Bone marrow (tissue), 2 donors: ENCODE measurements at places on chromosomes 6 and 20.

DNA sequence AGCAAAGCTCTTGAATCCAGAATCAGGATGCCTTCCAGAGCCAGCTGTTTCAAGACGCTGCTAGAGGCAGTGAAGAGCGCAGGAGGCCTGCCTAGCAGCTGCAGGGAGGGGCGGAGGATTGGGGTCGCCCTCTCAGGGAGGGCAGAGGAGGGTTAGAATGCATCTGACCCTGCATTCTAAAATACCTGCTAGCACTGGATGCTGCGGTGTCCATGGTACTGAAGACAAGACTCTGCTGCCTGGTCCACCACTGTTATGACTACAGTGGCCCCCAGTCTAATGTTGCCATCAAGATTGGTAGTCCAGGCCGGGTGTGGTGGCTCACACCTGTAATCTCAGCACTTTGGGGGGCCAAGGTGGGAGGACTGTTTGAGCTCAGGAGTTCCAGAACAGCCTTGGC, 193.7 kb upstream of the PROKR2 start:
- no peak for DNase-seq

DNA sequence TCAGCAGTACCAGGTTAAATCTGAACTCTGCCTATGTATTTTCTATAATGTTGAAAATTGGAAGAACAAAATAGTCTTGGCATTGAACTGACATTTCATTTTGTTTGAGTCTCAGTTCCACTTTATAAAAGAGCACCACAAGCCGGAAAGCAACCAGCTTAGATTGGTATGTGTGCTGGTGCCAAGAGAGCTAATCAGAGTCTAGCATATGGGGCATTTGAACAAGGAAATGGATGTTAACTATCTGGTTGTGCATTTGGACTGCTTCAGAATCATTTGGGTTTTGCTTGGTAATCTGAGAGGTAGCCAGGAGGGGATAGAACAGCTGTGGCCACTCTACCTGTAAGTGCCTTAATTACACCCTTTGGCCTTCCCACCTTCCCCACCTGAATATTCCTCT, 184.8 kb downstream of the GRIK2 start:
- no peak for DNase-seq

DNA sequence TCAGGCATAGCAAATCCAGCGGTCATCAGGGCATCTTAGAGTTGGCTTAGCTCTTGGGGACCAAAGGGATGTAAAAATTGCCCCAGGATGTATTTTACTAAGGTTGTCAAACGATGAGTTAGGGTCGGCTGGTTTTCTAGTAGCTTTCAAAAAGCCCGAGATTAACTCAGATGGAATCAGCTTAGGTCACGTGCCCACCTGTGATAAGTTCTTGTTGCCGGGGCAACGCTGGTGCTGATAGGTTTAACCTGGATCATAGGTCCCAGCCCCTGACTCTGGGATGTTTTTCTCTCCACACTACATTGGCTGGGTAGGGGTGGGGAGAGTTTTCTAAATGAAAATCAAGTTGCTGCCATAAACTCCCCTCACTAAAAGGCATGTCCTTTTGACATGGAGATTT, 257.3 kb upstream of the SULF2 start:
- DNase-seq, result no peak

DNA sequence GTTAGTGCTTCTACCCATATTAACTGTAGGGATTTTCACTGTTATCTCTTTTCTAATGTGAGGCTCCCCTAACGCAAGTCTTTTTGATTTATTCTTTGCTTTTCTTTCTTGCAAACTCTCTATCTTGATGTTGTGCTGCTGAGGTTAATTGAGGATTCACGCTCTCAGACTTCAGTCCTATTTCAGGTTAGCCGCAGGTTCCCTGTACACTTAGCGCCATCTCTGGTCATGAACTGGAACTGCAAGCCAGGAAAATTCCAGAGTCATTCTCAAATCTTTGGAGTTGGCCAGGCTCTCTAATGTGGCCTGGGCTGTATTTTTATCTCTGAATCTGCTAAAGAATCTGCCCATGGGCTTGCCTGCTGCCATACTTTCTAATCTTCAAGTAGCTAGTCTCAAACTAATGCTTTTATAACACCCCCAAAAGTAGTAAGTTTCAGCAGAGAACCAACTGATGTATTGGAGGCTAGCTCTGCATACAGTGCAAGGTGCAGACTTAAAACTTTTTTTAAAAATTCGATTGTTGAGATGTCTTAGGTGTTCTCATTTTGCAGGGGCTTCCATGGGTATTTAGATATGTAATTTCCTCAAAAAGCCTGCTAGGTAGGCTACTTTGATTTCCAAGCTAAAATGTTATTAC, 91.1 kb upstream of the OPRM1 start:
- no peak for DNase-seq

GRCh38 chr6:6656287-6656686, 67.8 kb downstream of the LY86 start:
- no peak for DNase-seq

DNA sequence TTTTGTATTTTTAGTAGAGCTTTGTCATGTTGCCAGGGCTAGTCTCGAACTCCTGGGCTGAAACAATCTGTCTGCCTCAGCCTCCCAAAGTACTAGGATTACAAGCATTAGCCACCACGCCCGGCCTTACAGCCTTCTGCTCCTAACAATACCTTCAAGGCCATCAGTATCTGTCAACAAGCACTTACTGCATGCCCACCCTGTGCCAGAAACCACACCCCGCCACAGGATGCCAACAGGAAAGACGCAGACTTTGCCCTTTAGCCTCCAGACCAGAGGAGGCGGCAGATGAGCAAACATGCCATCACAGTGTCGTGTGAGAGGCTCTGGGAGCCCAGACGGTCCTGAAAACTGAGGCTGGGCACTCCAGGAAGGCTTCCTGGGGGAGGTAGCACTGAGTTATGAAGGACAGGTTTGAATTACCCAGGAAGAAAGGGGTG, 34.7 kb upstream of the TGM3 start:
- DNase-seq, result no peak

GRCh38 chr6:18260448-18261106, 3.8 kb downstream of the DEK start:
- DNase-seq, result no peak

DNA sequence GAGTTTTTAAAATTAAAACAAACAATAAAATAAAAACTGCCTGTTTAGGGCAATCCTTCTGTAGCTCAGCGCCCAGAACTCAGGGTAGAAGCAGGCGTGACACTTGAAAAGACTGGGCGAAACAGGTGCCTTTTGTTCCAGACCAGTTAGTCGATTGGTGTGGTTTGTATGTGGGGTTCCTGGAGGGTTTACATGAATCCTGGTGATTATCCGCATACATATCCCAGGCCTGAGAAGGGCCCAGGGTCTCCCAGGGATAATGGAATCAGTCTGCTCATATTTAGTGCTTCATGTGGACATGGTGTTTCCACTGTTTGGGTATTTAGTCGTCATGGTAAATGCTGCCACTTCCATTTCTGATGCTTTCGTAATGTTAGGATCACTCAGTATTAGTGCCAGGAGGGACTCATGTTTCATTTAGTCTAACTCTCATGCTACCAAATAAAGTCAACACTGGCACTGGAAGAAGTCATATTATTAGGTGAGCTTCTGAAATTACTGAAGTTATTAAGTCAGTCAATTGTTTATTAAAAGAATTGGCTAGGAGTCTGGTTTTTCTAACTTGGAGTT, 116.5 kb downstream of the SAMD5 start:
- no peak for DNase-seq

- no peak for DNase-seq
Observed at GRCh38 chr6:3287308-3287707, 28.6 kb downstream of the PSMG4 start.

- DNase-seq, result no peak
Observed at GRCh38 chr6:148044261-148044751, 298.3 kb upstream of the SASH1 start.

DNA sequence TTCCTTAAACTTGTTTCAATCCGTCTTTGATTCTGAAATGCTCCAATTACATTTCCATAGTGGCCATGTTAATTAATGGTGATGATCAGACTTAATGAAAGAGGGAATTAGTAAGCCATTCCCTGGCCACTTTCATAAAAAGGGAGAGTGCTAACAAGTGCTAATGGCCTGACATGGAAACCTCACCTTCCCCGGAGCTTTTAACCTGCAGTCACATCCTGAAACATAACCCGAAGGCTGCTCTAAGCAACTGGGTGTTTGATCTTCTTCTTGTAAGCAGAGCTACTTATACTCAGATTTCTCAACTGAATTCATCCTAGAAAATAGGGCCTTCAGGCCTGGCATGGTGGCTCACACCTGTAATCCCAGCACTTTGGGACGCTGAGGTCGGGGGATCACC, 67.1 kb upstream of the ZMYND8 start:
- DNase-seq, result no peak

GRCh38 chr20:1900321-1900801, 5.2 kb downstream of the SIRPA start:
- DNase-seq, result peak; percentile 3

DNA sequence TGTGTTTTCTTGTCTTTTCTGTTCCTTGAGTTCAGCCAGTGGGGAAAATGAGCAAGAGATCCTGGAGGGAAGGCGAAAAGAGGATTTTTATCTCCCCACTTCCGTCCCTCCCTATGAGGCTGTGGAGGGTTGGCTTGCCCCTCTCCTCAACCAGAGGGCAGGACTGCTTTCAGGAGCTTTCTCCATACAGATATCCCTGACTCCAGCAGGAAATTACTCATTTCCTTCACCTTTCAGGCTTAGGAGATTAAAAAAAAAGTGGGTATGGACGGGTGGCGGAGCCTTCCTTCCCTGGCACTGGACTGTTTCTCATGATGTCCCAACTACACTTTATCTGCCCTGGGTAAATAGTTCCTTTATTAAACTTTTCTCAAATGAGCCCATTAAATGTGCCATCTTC, 241.2 kb downstream of the FRK start:
- no peak for DNase-seq

DNA sequence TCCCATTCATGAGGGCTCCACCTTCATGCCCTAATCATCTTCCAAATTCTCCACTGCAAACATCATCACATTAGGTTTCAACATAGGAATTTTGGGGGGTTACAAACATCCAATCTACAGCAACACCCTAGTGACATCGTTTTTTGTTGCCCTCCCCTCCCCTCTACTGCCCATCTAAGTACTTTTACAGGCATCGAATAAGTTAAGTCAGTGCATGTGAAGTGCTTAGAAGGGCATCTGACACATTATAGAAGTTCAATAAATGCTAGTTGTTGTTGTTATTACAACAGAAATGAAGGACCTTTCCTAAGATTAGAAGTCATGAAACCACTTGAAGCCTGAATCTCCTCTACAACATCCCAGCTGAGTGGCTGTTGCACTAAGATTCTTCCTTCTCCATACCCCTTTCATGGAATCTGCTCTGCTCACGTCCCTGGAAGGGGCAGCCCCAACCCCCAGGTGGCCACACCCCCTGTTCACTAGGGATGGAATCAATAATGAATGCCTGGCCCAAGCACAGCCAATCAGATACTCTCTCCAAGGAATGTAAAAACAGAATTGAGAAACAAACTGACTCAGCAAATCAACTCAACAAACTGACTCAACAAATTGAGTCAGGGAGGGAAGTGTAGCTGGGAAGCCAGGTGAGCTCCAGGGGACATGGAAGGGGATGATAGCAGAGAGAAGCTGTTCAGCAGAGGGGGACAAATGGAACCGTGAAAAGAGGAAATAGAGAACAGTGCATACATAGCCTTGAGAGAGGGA, 3.9 kb upstream of the LRP11 start:
- DNase-seq, result no peak

DNA sequence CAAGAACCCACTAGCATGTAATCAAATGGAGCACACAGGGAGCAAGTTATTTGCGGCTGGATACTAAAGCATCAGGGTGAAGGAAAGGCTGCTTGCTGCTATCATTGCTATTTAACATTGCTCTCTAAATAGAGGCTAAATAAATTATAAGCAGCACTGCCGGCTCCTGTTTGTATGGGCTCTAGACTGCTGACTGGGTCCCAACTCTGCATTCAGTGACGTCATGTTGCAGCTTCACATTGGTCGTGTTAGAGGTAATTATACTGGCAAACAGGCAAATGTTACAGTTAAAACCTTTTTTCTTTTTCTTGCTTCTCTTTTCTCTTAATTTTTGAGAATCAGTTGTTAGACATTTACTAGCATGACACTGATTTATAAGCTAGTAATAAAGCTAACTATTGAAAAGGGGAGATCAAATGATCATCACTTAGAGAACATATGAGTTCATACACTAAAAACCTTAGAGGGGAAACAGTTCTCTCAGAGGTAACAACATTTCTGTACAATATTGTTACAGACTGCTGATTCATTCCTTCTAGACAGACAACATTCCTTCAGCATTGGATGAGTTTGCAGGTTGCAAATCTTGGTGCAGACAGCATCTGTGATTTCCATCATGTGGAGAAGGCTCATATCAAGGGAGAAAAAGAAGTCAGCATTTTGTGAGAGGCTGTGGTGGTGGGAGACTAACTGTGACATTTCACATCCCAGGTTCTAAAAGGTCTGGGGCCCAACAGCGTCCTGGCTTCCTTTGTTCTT, 15.9 kb downstream of the RFPL4B start:
- no peak for DNase-seq

DNA sequence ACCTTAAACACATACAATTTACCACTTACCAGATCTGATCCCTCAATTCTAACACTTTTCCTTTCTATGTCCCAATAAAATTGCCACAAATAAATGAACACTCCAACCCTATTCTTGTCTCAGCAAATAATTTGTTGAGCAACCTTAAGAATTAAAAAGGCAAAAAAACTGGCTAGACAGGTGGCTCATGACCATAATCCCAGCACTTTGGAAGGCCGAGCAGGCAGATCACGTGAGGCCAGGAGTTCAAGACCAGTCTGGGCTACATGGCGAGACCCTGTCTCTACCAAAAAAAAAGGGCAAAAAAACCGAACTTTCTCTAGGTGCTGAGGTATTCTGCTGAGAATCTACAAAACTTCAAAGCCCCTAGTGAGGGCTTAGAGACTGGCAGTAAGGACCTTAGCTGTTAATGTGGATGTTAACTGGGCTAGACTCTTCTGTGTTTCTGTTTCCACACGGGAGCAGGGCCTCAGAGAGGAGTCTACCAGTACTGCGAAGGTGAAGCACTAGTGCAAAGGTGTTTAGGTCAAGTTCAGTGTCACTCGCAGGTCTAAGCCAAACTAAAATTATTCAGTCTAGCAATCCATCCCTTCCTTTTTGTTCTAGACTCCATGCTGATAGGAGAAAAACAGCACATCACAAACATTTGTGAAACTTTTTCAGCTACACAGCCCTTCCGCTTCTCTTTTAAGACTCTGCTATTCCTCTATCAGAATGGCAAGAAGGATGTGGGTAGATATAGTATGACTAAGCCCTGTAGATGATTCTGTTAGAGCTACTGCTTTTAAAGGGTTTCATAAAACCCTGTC, 2.6 kb downstream of the FASTKD5 start:
- DNase-seq, result no peak

- no peak for DNase-seq
Observed at GRCh38 chr20:2357114-2357513, 23.6 kb upstream of the TGM6 start.

- no peak for DNase-seq
Observed at GRCh38 chr6:144661116-144661806, 376.1 kb downstream of the UTRN start.

DNA sequence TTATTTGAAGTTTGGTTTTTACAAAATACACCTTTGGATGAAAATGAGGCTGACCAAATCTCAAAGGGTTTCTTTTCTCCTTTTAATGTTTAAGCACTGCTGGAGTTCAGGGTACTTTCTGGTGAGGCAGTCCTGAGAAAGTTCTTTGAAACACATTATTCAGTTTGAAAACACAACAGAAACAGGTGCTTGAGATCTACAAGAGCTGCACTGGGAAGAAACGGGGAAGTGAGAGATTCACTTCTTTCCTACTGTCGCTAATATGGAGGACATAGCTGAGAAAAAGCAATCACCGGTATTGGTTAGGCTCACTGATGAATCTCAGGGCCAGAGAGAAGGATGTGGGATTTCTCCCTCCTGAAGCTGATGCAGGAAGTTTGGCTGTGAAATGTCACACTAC, 22.9 kb upstream of the TMEM170B start:
- DNase-seq, result no peak
